ENCODE measurements at places on chromosomes 12 and 14.

DNA sequence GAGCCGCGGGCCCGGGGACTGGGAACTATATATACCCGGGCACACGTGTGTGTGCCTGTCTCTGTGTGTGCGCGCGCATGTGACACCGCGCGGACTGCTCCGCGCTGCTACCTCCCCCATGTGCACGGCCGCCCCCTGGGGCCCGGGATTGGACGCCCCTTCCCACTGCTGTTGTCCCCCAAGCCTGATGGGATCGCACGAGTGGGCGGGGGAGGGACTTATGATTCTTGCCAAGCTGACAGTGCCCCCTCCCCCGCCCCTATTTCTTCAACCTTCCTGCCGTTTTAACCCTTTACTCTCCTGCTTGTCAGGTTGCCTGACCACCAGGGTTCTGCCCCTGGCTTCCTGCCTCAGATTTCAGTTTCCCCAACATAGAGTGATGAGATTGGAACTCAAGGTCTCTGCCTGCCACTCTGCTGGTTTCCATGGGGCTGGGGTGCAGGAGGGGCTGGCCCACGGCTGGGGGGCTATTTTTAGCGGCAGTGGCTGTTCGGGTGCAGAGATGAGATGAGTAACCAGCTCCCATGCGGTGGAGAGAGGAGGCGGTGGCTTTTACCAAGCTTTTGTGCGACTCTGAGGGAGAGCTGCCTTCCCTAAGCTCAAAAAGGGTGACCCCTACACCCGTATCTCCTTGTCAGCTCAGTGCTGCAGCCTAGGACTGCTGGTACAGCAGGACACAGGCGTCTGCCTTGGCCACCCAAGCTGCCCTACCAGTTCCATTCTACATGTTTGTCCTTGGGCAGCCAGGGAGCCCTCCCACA is at the start of gene DDN:
DDN (minus strand) TSS at position 5 of the 761 bp plus-strand sequence. CDS start 88 bp downstream, outside the sequence.
- DNase-seq, result no peak

DNA sequence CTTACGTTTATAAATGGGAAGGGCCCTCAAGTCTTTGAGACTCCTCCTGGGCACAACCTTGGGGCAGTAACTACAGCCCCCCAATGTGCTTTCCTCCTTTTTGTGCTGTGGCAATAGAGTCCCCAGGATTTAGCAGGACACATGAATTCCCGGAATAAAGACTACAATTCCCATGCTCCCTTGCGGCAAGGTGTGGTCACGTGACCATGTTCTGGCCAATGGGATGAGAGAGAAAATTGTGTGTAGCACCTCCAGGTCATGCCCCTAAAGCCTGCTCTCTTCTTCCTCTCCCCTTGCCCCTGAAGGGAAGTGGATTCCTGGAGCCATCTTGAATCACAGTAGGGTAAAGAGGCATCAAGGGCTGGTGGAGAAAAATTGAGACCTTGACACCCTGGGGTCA is 295.1 kb upstream of the SFSWAP start:
- DNase-seq, result no peak

DNA sequence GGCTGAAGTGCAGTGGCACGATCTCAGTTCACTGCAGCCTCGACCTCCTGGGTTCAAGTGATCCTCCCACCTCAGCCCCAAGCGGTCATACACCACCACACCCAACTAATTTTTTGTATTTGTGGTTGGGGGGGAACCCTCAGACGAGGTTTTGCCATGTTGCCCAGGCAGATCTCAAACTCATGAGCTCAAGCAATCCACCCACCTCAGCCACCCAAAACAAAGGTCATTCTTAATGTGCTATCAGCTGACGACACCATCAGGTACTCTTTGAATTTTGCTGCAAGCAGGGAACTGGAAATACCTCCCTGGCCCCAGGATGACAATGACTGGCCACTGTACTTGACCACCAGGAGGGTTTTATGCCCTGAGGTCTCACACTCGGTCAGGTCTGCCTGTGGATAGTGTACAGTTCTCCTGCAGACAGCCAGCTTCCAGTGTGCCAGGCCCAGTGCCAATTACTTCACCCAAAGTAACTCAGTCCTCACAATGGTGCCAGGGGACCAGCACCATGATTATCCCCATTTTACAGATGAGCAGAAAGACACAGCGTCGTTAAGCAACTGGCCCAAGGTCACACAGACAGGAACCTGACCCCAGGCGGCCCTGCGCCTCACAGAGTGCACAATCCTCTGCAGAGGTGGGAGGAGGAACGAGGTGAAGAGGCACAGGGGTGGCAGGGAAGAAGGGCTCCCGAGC is 42.9 kb downstream of the ITPK1 start:
- DNase-seq, result no peak

GRCh38 chr12:26648066-26648465 is 184.9 kb downstream of the ITPR2 start:
- DNase-seq, result no peak

- DNase-seq, result no peak
Measured at GRCh38 chr12:58925111-58925611, 4.9 kb upstream of the LRIG3 start.

DNA sequence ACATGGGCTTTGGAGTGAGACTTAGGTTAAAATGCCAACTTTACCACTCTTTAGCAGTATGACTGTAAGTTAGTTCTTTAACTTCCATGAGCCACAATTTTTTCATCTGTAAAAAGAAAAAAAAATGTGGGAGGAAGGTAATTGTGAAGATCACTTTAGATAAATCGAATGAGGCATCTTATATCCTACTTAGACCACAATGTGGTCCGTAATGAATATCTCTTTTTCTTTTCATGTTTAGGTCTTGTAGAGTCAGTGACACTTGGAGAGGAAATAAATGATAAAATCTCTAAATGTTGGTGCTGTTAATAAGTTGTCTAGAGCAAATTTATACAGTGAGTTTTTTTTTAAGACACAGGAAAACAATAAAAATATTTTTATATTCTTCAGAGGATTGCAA is 34.3 kb downstream of the RGS6 start:
- no peak for DNase-seq

- DNase-seq, result no peak
Measured at GRCh38 chr12:67433385-67434175, 164.4 kb downstream of the CAND1 start.

GRCh38 chr14:101881426-101881825 is 82.9 kb upstream of the DYNC1H1 start:
- DNase-seq, result no peak

DNA sequence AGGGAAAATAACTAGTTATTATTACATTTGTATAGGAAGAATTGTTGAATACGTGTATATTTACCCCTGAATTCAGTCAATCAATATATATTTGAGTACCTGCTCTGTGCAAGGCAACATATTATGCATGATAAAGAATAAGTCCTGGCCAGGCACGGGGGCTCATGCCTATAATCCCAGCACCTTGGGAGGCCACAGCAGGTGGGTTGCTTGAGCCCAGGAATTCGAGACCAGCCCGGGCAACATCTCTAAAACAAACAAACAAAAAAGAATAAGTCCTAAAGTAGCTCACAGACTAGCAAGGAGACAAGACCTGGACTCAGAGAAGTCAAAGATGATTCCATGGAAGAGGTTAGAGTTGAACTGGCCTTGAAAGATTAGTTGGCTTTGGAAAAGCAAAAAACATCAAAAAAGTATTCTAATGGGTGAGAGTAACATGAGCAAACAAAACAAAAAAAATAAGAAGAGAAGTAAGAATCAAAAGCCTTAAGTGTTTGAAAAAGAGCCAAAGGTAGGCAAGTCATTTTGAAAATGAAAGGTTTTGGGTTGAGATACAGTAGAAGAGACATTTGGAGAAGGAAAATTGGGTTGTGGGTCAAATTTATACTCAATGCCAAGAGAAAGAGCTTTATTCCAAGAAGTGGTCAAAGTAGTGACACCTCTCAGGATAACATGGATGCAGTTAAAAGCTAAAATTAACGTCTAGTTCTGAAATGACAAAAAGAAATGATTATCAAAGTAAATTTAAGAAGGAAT is 115.2 kb upstream of the BCAT1 start:
- DNase-seq, result no peak

GRCh38 chr12:43029971-43030370 is 440.4 kb upstream of the PRICKLE1 start:
- DNase-seq, result no peak

GRCh38 chr12:10235761-10236631 is 23.3 kb downstream of the GABARAPL1 start:
- no peak for DNase-seq

DNA sequence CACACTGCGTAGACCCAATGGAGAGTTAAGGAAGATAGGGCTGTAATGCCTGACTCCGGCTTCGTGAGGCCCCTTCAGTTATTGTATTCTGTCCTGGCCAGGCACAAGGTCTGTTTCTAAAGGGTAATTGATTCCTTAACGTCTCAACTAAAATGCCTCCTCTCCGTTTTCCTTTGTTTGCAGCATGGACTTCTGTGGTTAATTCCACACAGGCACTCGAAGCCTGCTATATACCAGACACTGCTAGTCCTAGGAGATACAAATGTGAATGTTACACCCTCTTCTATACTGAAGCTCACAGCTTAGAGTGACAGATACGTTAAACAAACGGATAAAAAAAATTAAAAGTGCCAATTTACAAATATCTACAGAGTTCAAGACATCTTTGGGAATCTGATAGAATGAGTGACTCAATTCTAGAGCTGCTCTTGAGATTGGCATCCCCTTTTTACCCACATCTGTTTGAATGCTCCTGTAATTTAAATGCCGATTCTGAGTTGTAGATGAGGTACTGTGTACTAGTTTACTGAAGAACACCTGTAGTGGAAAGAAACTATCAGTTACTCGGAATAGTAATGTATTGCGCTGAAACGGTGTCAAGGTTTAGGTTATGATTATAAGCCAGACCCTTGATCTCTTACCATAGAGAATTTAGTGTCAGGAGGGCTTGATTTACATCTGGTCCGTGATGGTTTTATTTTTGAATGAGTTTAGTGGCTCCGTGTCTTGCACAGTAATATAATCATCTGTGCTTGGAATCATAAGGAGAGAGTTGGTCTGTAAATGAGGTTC is 784 bp downstream of the PSMA6 start:
- no peak for DNase-seq

- peak; percentile 11 for DNase-seq
Measured at GRCh38 chr14:30143627-30144026, 216.0 kb upstream of the PRKD1 start.

- no peak for DNase-seq
Measured at GRCh38 chr14:99969673-99970322, 95.4 kb upstream of the EVL start.

GRCh38 chr12:20426191-20426590 is 57.9 kb downstream of the PDE3A start:
- peak; percentile 85 for DNase-seq

DNA sequence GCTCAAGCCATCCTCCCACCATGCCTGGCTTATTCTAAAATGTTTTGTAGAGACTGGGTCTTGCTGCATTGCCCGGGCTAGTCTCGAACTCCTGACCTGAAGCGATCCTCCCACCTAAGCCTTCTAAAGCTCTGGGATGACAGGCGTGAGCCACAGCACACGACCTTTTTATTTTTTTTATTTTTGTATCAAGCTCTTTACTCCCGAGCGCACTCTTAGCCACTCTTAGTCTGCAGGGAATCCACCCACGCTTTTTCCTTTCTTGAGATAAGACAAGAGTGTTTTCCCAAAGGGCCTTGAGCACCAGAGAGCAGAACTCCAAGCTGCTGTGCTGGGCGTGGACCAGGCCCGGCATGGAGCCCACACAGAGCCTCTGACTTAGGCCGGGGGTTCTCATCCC is 23.4 kb downstream of the MAP1LC3B2 start:
- DNase-seq, result no peak

DNA sequence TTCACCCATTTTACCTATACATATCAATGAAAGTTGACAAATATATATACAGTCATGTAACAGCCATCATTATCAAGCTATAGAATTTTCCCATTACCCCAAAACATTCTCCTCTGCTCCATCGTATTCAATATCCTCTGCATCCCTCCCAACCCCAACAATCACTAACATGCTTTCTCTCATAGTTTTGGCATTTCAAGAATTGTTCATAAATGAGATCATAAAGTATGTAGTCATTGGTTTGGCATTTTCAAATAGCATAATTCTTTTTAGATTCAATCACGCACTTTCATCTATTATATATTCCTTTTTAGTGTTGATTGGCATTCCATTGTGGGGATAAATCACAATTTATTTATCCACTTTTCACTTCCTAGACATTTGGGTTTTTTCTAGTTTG is 866.0 kb upstream of the TMEM132C start:
- no peak for DNase-seq

- DNase-seq, result no peak
Measured at GRCh38 chr14:101828046-101828445, 66.5 kb downstream of the PPP2R5C start.

GRCh38 chr12:98738539-98738938 is 93.4 kb downstream of the APAF1 start:
- DNase-seq, result no peak

DNA sequence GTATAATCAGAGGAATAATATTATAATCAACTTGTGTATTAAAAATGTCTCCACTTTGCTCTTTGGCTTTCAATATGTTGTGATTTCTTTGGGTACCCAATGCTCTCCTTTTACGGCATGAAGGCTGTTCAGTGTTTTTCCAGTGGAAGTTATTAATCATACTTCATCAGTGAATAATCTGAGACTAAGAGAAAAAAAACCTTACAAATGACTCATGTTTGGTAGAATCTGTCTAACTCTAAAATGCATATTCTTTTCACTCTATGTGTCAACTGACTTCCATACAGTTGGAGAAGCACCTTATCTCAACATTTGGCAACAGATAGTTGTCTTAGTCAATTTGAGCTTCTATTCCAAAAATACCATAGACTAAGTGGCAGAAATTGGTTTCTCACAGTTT is 82.2 kb downstream of the PTPRO start:
- no peak for DNase-seq

DNA sequence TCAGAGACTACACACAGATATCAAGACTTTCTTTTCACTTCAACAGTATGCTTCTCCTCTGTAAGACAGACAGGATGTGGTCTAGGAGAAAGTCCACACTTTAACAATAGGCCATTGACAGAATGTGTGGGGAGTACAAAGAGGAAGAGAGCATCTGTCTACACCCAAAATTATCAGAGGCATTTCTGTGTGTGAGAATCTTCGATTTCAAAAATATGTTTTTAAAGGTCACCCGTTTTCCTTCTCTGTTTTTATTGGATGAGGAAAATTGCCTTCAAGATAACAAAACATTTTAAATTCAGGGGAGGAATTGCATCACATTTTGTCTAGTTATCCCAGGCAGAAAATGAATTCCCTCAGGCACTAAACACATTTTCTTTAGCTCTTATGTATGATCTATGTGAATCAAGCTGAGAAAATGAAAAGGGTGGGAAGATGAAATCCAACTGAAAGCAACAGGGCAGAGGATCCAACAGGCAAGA is 16.4 kb downstream of the NAV3 start:
- DNase-seq, result no peak

- DNase-seq, result no peak
Measured at GRCh38 chr14:88179716-88180115, 143.4 kb downstream of the KCNK10 start.

DNA sequence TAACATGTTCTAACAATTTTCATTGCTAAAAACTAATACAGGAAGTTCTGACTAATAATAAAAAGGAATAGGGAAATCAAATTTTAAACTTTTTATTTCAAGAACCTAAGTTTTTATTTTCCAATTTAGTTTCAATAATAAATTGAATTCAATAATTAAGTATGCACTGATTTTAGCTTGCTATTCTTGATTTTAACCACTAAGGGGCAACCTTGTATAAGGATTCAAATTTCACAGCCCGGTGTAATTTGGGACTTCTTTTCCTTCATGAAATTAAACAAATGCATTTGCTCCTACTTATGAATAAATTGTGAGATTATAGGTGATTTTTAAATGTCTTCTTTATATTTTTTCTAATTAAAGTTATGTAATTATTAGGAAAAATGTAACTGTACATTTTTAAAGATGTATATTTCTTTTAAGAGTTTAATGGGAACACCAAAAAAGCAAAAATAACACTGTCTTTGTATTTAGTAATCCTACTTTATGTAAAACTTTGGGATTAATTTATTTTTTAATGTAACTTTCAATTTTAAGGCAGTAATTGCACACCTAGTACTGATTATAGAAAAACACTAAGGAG is 241.4 kb upstream of the PDZRN4 start:
- DNase-seq, result no peak
